ENCODE measurements at places on chromosomes 11 and 22.
A peak's percentile ranks its signal among the peaks of the same experiment; 100 is the strongest.

DNA sequence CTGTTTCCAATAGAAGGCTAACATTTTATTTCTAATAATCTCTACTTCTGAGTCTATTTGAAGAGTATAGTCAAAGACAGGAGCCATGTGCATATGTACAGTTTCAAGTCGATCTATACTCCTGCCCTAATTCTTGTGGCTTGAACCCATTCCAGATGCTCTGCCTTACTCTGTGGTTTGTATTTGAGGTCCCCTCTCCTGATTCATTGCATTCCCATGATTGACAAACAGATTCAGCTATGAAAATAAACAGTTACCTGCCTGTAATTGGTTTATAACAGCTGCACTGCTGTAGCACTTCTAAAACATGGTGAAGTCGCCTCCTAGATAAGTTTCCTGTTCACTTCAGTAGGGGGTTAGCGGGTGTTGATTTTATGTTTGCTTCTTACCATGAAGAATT is 138.7 kb downstream of the SOX6 start:
- no peak for DNase-seq

GRCh38 chr11:65108469-65109123 is 3.1 kb upstream of the TM7SF2 start:
- peak; percentile 26 for DNase-seq

DNA sequence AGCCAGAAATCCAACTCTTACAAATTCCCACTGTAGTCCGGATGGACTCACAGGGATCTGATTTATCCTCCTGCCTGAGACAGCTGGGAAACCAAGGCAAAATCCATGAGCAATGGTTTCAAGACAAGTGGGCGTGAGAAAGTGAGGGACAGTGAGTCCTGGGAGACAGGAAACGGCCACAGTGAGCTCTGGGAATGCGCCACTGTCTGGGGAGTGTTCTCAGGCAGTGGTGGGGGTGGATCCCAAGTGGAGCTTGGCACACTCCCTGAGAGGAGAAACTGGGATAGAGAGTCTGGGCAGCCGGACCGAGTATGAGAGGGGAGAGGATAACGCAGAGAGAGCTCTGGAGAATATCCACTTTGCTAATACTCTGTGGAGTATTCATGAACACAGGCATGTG is 9.8 kb downstream of the IL17REL start:
- DNase-seq = no peak

DNA sequence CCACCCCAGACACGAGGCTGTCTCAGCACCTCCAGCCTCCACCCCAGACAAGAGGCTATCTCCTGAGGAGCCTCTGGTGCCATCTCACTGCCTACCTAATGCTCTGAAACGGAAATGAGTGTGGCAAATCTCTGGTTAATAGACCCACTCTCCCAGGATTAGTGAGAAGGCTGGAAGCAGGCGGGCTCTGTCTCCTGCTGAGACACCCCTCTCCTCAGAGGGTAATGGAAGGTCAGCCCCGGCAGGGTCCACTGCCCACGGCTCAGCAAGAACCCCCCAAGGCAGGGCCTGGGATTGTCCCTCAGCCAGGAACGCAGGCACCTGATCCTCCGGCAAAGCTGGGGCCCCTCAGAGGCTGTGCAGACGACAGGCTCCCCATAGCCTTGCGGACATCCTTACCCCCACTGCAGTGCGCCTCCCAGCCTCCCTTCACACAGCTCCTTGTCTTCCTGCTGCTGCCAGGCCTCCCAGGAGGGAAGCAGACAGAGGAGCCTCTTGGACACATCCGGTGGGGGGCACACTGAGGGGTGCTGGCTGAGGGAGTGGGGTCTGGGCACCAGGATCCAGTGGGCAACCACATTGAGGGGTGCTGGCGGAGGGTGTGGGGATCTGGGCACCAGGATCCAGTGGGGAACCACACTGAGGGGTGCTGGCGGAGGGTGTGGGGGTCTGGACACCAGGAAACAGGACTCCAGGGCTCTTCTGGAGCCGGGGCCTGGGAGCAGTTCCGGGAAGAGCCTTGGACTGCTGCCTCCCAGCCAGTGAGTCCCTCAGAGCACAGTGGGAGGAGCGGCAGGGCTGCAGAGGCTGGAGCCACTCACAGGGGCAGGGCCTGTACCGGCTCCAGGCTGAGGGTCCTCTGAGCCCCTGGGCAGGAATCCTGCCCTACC is 13.1 kb downstream of the CHID1 start:
- no peak for DNase-seq

DNA sequence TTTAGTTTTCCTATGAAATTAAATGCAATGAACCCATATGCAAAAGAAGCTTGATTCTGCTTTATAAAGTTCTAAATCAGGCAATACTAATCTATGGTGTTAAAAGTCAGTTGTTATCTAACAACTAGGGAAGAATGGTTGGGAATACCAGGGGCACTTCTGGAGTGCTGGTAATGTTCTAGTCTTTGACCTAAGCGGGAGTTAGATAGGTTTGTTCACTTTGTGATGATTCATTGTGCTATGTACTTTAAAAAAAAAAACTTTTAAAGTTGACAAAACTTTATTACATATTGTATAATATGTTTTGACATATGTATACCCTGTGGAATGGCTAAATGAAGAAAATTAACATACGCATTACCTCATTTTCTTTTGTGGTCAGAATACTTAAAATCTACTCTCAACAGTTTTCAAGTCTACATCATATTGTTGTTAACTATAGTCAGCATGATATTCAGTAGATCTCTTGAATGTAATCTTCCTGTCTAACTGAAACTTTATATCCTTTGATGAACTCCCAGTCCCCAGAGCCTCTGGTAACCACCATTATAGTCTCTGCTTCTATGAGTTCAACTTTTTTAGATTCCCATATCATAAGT is 39.2 kb downstream of the BIRC2 start:
- DNase-seq = no peak

GRCh38 chr11:75267171-75267970 is 26.8 kb downstream of the TPBGL start:
- no peak for DNase-seq

GRCh38 chr11:1050581-1051355 is 14.2 kb upstream of the MUC6 start:
- peak; percentile 88 for DNase-seq

- DNase-seq = peak; percentile 41
Observed at GRCh38 chr11:75326439-75326810, 25.0 kb downstream of the ARRB1 start.

- DNase-seq = no peak
Observed at GRCh38 chr22:46149512-46150033, 753 bp upstream of the PPARA start.

DNA sequence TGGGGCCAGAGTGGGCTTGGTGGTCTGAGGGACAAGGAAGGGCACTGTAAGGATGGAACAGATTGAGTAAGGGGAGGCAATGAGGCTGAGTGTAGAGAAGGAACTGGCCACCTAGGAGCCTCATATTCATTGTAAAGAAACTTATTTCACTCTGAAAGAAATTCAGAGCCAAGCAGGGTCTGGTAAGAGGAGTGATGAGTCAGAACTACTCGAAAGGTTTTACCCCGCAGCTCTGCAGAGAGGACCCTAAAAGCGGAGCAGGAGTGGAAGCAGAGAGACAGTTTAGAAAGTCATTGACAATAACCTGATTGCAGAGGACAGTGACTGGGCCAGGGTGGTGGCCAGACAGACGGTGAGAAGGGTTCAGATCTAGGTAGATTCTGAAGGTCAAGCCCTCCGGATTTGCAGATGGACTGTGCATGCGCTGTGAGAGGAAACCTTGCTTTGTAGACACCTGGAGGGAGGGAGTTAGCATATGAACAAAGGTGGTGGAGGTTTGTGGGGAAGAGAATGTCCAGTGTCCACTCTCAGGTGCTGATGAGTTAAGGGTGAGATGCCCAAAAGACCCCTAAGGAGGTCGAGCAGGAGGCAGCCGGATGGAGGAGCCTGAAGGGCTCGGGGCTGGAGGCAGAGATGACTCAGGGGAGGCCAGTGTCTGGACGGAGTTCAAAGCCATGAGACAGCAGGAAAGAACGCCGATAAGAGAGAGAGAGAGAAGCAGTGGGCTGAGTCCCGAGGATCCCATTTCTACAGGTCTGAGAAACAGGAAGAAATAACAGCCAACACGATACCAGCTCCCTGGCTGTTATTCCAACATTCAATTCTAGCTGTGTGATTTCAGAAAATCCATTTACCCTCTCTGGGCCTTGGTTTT is 546.0 kb downstream of the BRD1 start:
- no peak for DNase-seq

GRCh38 chr11:66723693-66724092 is 5.3 kb downstream of the SPTBN2 start:
- no peak for DNase-seq

GRCh38 chr22:19753090-19753842 is 7.3 kb upstream of the TBX1 start:
- no peak for DNase-seq

DNA sequence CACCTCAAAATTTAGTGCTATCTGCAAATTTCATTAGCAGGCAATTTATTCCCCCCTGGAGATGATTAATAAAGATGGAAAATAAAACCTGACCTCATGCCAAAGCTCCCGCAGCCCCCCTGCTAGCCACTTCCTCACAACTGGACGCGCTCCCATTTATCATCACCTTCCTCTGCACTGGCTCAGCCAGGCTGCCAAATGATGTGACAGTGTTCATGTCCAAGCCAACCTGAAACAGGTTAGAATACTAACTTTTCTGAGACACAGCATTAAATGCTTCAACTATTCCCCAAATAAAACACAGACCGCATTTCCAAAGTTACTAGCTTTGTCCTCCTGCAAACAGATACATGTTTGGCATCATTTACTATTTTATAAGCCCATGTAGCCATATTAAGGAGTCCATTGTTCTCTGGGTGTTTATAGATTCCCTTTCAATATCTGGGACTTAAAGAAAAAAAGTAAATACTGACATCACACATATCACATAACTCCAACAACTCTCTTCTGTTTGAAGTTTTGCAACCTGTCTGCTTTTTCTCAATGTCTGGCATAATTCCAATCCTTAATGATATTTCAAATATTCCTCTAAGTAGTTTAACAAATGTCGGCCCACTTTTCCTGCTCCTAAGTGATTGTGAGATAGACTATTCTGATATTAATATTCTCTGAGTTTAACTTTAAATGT is 829.7 kb upstream of the FAT3 start:
- DNase-seq = peak; percentile 2

DNA sequence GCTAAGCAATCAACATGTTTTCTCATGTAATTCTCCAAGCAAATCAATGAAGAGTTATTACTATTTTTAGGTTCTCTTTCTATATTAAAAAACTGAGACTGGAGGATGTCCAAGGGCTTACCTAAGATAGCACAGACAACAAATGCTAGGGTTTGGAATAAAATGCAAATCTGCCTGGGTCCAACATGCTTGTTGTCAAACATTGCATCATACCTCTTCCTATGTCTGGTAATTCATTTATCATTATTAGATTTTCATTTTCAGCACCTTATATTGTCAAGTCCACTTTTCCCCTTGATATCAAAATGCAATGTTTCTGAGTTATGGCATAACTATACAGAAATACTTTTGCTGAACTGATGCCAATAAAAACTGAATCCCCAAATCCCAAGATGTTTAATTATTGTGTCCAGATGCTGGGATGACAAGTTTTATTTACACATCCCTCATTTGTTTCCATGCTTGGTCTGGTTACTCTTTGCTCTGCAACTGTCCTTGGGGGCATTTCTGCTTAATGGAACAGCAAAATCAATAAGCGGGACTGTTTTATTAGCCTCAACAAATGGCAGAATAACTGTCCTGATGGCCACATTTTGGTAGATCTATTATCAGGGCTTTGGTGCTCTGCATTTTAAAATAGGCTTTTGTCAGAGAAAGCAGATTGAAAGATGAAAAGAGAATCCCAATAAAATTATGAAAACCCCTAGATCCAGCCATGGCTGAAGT is 86.0 kb downstream of the C11orf87 start:
- DNase-seq = no peak

DNA sequence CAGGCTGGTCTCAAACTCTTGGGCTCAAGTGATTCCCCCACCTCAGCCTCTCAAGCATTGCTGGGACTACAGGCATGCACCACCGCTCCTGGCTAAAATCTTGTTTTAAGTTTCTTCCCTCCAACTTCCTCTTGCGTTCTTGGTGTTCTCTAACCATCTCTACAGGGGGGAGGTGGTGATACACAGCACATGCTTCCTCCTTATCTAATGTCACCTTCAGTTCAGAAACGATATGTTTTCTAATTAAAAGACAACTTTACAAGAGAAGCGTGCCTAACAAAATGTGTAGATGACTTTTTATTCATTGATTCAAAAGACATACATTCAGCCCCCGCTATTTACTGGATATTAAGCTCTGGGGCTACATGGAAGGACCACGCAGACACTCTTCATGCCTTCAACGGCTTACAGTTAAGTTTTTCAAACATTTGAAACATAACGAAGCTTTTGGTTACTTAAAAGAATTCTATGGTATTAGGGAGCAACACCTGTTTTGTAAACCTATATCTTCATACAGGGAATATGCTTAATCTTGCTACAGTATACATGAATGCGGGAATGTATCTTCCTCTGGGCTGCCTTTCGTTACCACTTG is 933 bp upstream of the DLAT start:
- DNase-seq = no peak

- peak; percentile 97 for DNase-seq
Observed at GRCh38 chr22:28116219-28116673, 197.2 kb upstream of the PITPNB start.

GRCh38 chr11:46865340-46865739 is 19.3 kb upstream of the CKAP5 start:
- DNase-seq = peak; percentile 7

DNA sequence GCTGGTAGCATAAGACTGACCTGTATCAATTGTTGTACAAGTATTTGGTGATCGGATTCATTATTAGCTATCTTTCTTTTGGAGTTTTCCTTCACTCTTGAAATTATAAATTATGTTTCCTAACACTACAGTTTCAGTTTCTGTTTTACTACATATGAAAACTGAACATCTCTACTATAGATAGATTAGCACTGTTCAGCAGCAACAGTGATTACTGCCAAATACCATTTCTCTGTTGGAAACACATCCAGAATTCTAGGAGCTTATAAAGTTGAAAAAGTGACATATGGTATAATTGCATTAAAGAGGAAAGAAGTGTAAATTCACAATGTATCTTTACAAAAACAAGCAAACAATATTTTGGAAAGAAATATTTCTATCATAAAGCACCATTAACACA is 118.5 kb upstream of the GRIA4 start:
- no peak for DNase-seq

DNA sequence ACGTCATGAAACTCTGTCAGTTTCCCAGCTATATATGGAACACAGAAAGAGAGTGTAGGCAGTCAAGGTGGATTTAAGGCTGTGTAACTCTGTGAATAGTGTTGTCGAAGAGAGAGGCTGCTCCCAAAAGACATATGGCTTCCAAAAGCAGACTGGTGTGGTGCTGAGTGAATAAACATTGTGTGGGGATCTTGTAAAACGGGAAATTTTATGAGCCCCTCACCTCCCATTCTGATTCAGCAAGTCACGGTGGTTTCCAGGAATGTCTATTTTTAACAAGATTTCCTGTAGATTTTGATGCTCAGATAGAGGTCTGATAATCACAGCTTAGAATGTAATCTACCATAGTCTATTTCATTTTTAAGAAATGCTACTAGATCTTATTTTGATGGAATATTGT is 67.9 kb downstream of the SESN3 start:
- DNase-seq = no peak

All from epithelial cell of esophagus (primary cell).